ENCODE measurements at places on chromosomes 4 and X. TPM values are rescaled to one million over a fixed set of nuclear protein-coding genes. Genes with fewer than 3 reads are reported as not detected.
A peak's percentile ranks its signal among the peaks of the same experiment; 100 is the strongest.

DNA sequence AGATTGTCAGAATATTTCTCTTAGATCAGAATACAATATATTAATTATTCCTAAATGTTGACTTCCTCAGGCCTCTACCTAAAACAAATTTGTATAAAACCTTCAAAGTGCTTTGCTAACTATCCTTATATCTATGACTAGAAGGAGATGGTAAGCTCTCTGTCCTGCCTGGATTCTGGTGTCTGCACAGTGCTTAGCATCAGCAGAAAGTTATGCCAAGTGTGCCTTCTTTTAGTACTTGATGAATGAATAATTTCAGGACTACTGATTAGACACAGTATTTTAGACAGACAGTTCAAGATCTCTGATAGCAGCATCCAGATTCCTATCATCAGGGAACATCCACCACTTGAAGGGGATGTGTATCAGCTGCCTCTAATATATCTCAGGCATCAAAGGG lies 242.4 kb upstream of the TLL1 start:
- no peak for DNase-seq

DNA sequence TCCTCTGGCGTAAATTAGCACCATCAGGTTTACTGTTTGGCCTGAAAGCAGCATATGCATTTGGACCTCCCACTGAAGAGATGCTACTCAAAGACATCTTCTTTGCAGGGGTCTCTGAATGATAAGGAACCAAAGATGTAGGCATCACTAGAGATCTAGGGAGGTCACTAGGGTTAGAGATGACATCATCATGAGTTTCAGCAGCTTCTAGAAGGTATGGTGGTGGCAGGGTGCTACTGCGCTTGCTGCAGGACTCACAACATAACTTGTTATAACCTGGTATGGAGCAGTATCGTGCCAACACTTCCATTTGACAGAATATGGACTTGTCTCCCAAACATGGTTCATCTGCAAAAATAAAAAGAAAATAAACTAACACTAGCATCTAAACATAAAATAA lies 251.6 kb downstream of the NPFFR2 start:
- DNase-seq, result no peak

The NDST3 gene
- total RNA-seq, result 1.3 TPM

GRCh38 chrX:97563531-97564133 lies 679.9 kb downstream of the RPA4 start:
- peak; percentile 74 for DNase-seq

- no peak for DNase-seq
Measured at GRCh38 chrX:149097786-149098185, 407.3 kb downstream of the IDS start.

The KCNIP4 gene
- not detected for total RNA-seq

- no peak for DNase-seq
Measured at GRCh38 chrX:135927897-135928296, 34.4 kb downstream of the SAGE1 start.

GRCh38 chr4:21733894-21734630 lies 214.5 kb downstream of the KCNIP4 start:
- DNase-seq, result no peak

DNA sequence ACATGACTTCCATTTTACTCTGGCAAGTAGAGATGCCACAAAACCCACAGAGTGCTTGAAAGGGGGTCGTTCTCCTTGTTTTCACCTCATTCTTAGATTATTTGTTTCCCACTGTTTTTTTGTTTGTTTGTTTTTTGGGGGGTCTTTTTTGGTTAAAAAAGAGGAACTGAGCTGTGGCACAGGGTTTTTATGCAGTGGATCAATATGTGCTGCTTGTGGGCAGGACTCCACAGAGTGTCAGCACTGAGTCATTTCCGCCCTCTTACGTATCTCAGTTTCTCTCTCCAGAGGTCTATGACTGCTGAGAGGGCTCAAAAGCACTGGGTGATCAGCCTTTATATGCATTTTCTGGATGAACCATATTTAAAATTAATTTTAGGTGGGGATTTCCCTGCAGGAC lies 268.1 kb upstream of the GRID2 start:
- no peak for DNase-seq

DNA sequence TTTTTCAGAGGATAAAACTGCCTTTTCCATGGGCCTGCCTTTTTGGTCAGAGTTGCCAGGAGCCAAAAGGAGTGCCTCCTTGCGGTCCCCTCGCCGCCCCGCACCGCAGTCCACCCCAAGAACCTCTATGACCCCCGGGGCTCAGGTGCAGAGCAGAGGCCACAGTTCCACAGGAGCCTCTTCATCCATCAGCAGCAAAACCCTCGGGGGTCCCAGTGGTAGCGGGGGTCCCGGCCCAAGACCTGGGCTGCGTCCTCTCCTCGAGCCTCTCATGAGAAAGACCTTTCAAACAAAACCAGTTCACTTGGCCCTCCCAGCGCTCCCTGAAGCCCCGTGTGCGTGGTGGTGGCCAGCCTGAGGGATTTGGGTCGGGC lies 16.8 kb downstream of the ZFYVE28 start:
- no peak for DNase-seq

DNA sequence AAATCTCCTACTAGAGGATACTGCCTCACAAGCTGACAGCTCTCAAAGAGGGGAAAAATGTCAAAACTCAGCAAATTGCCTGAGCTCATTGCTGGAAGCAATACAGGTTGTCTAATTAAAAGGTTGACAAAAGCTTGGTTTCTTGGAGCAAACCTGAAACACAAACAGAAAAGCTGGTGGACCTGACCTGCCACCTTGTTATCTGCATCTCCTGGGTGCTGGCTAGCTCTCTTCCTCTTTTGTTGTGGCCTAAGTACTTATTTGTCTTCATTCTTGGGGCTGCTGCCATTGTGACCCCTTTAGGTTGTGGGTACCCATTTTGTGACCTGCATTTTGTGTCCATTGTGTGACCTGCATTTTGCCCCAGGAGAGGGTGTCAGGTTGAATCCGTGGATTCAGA lies 184.5 kb downstream of the KIT start:
- no peak for DNase-seq

The HTR2C gene
- not detected for total RNA-seq
